Omental fat pad (tissue), 4 donors: ENCODE measurements at places on chromosomes 13 and 19.
A peak's percentile ranks its signal among the peaks of the same experiment; 100 is the strongest.

DNA sequence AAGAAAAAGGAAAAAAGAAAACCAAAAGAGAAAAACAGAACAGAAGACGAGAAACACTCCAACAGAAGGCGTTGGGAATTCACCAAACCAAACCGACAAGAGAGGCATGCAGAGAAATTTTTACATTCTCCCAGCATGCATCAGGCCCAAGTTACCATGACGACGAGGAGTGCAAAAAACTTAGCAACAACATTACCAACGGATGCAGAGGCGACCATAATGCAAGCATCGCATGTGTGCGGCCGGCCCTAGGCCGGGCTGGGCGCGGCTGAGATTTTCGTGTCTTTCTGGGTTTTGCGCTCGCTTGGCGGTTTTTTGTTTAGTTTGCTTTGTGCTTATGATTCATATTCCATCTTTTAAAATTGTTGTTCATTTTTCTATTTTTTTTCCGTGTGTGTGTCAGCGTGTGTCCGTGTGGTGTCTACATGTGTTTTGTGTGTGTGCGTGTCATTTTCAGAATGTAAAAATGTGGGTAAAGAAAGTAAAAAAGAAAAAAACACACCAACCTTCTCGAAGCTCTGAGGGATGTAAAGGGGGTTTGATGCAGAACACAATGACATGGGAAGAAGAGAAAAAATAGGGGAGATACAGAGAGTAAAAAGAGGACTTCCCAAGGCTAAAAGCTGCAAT is 84.9 kb downstream of the PTPRS start:
- DNase-seq = no peak

- DNase-seq = no peak
These were observed 31.5 kb downstream of the ERCC5 start for GRCh38 chr13:102877303-102877702.

DNA sequence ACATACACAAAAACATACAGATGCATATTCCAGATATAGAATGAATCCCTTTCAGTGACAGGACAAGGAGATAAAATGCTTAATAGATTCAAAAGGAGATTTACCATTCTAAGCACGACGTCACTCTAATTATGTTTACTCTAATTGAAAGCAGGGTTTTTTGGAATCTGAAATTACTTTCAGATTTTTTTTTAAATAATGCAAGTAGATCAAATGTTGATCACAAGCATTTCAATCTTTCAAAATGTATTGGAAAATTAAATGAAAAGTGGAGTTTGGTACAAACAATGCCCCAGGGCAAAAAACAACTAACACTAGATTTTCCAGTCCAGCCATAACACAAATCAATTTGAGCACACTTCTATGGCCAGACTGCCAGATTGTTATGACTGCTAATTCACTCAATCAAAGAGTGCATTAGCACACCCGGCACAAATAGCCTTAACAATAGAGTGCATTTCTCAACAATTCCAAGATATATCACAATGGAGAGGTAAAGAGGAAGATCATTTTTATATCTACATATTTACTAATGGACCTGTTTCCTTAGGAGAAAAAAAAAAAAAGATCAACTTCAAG is 4.3 kb upstream of the DACH1 start:
- no peak for DNase-seq

- DNase-seq = no peak
These were observed 6.9 kb downstream of the ANGPTL6 start for GRCh38 chr19:10095622-10095947.

GRCh38 chr13:59531571-59532091 is 632.1 kb downstream of the DIAPH3 start:
- DNase-seq = peak; percentile 63

DNA sequence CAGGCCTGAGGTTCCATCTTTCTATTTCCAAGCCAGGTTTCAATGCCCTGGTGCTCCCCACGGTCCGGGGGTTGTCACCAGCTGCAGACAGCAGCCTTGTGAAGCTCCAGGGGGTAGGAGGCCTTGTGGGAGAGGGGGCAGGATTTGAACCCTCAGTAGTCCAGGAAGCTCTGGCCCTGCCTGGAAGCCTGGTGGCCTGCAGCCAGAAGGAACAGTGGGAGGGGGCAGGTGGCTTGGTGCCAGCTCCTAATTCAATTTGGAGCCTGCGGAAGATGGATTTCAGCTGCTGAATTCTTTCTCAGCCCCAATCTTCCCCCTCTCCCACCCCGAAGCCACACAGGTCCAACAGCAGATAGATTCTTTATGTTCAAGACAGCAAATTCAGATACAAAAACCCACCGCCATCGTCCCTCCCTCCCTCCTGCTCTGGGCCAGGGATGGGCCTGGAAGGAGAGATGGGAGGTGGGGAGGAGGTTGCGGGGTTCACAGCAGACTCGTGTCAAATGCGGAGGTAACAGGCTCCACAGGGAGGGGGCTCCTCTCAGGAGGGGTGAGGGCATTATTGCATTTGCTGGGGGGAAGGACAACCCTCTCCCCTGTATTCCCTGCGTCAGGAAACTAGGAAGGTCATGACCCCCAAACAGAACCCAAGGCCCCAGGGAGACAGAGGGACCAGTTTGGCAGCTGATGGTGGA is 2.4 kb upstream of the PTGER1 start:
- no peak for DNase-seq

- DNase-seq = no peak
These were observed 26.4 kb downstream of the DNM2 start for GRCh38 chr19:10744253-10744798.

GRCh38 chr13:111282425-111282824 is 38.0 kb upstream of the TEX29 start:
- DNase-seq = no peak

DNA sequence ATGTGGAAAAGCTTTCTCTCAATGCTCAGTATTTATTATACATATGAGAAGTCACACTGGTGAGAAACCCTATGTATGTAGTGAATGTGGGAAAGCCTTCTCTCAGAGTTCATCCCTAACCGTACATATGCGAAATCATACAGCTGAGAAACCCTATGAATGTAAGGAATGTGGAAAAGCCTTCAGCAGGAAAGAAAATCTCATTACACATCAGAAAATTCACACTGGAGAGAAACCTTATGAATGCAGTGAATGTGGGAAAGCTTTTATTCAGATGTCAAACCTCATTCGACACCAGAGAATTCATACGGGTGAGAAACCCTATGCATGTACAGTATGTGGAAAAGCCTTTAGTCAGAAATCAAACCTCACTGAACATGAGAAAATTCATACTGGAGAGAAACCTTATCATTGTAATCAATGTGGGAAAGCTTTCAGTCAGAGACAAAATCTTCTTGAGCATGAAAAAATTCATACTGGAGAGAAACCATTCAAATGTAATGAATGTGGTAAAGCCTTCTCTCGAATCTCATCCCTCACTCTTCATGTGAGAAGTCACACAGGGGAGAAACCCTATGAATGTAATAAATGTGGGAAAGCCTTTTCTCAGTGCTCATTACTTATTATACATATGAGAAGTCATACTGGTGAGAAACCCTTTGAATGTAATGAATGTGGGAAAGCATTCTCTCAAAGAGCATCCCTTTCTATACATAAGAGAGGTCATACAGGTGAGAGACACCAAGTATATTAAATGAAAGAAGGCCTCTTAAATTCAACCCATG is 34.4 kb downstream of the ZNF568 start:
- no peak for DNase-seq

DNA sequence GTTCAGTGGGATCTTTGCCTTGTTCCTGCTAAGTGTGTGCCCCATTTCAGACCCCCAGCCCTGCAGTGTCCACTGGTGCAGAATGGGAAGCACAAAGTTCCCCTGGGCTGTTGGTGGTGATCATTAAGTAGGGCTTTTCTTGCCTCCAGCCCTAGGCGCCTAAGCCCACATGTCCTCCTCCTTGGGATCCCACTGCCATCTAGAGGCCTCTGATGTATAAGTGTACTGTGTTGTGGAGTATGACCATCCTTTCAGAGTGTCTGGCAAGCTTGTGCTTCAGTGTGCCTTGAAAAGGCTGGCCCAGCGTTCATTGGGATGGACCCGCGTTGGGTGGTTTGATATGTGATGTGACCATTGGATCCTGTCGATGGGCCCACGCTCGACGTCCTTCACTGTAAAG is 71.2 kb downstream of the WASF3 start:
- DNase-seq = no peak

DNA sequence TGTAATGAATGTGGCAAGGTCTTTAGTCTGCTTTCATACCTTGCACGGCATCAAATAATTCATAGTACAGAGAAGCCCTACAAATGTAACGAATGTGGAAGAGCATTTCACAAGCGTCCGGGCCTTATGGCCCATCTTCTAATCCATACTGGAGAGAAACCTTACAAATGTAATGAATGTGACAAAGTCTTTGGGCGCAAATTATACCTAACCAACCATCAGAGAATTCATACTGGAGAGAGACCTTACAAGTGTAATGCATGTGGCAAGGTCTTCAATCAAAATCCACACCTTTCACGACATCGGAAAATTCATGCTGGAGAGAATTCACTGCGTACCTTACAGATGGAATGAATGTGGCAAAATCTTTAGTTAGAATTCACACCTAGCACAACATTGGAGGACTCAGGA is 3.3 kb upstream of the ZNF880 start:
- DNase-seq = no peak

- DNase-seq = no peak
These were observed 22.8 kb downstream of the HAUS8 start for GRCh38 chr19:17052439-17052838.

GRCh38 chr13:49679246-49679645 is 12.0 kb downstream of the EBPL start:
- no peak for DNase-seq

GRCh38 chr19:43956827-43957226 is 5.8 kb downstream of the ZNF221 start:
- no peak for DNase-seq

GRCh38 chr13:38348861-38349389 is 726 bp upstream of the UFM1 start:
- no peak for DNase-seq

- DNase-seq = no peak
These were observed 39.1 kb upstream of the MTIF3 start for GRCh38 chr13:27489456-27489855.

GRCh38 chr19:53994811-53995210 is 3.4 kb downstream of the CACNG6 start:
- DNase-seq = no peak

DNA sequence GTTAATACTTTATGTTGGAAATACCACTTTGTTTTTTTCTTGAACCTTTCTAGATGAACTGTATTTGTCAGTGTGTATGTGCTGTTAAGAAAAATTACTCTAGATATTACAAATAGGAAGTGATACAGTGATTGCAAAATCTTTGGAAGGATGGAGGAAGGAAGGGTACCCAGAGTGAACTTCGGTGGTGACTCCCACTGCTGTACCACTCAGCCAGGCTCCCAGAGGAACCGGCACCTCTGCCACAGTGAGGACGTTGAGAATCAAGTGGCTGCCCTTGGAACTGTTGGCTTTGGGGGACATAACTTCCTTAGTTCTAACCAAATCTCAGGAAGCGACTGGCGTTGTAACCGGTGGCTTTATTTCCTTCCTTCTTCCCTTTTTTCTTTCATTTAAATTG is 184.7 kb downstream of the PCCA start:
- DNase-seq = no peak

- DNase-seq = no peak
These were observed 7.8 kb downstream of the PLPP2 start for GRCh38 chr19:283395-283794.

GRCh38 chr13:76820759-76821158 is 65.4 kb downstream of the KCTD12 start:
- DNase-seq = no peak

GRCh38 chr13:36673838-36674326 is at the start of gene SERTM1:
TSS of gene SERTM1 (plus strand) at chr13:36674020. CDS start at chr13:36695079, 21,059 bp downstream.
- DNase-seq = no peak

GRCh38 chr19:9793071-9793591 is 24.6 kb upstream of the ZNF846 start:
- peak; percentile 56 for DNase-seq

DNA sequence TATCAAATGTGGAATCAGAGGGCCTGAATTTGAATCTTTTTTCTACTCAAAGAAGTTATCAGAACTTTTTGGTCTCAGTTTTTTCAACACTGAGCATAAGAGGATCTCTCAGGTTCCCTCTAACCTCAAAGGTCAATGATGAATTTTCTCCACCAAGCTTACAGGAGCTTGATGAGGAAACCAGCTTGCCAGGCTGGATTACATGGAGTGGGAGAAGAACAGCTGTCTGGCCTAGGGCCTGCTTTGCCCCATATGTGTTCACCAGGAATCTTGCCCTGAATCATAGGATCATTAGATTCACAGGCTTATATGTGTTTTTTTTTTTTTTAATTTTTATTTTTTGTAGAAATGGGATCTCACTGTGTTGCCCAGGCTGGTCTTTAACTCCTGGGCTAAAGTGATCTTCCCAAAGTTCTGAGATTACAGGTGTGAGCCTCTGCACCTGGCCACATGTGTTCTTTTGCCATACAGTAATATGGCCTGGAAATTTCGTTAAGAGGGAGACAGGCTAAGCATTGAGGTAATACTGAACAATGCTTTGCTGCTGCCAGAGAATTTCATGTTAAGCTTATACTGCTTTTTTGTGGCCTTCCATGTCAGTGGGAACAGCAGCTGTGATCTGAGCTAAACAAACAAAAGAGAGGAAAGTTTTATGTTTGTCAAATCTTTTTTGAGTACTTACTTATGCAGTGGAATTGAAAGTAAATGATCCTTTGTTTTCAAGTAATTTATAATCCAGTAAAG is 110.6 kb downstream of the DNAJC3 start:
- DNase-seq = no peak

DNA sequence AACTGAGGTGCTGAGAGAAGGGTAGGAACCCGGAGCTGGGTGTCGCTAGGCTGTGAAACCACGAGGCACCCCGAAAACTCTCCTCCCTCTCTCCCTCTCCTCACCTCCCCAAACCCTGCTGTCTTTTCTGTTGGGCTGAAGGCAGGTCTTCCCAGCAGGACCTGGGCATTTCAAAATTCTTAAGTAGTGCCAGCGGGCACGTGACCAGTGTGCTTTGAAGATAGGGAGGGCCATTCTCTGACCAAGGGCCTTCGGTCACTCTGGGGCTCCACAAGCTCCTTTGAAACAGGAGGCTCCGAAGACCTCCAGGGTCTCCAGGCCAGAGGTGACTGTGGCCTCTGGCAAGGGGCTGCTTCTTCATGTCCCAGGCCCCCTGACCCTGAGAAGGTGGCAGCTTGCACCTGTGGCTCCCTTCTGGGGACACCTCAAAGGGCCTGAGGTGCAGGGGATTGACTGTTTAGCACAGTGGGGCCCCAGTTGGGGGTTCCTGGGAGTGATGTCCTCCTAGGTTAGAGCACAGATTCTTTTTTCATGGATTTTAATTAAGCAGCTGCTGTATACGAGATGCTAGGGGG is 48.3 kb downstream of the DNM2 start:
- DNase-seq = no peak

DNA sequence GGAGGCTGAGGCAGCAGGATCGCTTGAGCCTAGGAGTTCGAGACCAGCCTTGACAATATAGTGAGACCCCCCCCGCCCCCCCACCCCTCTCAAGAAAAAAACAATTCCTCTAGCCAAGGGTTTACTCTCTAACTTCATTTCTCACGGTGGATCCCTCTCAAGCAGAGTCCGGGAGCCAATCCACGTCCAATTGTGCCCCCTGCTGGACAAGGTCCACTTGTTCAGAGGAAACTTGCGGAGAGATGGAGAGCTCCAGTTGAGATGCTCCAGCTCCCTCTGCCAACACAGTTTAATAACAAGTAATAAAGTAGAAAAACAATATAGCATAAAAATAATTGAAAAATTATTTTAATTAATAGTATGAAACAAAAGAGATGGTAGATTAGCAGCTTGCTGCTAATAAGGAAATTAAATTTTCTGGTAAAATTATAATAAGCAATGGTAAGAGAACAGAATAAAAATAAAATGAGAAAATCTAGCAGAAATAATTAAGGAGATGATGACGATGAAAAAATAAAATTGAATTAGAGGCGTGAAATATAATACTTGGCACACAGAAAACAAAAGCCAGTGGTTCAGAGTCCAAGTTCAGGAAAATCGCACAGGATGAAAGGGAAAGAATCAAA is 14.5 kb upstream of the SIGLEC14 start:
- DNase-seq = peak; percentile 76
